ENCODE measurements at places on chromosomes 16 and 17.

GRCh38 chr16:19170043-19170655 lies 2.1 kb downstream of the SYT17 start:
- DNase-seq, result no peak

GRCh38 chr17:38322897-38323296 lies 20.9 kb downstream of the GPR179 start:
- DNase-seq, result no peak

DNA sequence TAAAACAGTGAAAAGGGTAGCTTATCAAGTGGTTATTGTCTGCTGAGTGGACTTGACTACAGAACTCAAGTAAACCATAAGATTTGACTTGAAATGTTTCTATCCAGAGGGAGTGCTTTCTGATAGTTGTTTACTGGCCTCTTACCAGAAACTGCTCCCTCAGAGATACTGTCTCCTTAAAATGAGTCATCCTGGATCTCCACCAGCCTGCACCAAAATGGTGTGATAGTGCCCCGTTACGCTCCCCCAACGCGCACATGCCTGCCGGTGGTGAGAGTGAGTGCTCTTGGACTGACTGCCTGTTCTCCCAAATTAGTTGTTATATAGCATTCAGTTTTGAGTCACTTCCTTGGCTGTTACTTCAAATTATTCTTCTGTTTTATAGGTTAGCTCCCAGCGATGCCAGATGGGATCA lies 22.9 kb downstream of the PRCD start:
- DNase-seq, result no peak

GRCh38 chr17:79504181-79504605 lies 106.7 kb downstream of the RBFOX3 start:
- peak; percentile 7 for DNase-seq

- DNase-seq, result no peak
These were observed 68.0 kb upstream of the SIAH1 start for GRCh38 chr16:48452991-48453760.

DNA sequence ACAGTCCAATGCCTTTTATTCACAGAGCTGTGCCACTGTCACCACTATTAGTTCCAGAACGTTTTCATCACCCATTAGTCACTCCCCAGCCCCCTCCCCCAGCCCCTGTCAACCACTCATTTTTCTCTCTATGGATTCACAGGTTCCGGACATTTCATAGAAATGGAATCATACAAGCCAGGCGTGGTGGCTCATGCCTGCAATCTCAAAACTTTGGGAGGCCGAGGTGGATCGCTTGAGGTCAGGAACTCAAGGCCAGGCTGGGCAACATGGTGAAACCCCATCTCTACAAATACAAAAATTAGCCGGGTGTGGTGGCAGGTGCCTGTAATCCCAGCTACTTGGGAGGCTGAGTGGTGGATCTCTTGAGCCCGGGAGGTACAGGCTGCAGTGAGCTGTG lies 759 bp upstream of the PAM16 start:
- no peak for DNase-seq

DNA sequence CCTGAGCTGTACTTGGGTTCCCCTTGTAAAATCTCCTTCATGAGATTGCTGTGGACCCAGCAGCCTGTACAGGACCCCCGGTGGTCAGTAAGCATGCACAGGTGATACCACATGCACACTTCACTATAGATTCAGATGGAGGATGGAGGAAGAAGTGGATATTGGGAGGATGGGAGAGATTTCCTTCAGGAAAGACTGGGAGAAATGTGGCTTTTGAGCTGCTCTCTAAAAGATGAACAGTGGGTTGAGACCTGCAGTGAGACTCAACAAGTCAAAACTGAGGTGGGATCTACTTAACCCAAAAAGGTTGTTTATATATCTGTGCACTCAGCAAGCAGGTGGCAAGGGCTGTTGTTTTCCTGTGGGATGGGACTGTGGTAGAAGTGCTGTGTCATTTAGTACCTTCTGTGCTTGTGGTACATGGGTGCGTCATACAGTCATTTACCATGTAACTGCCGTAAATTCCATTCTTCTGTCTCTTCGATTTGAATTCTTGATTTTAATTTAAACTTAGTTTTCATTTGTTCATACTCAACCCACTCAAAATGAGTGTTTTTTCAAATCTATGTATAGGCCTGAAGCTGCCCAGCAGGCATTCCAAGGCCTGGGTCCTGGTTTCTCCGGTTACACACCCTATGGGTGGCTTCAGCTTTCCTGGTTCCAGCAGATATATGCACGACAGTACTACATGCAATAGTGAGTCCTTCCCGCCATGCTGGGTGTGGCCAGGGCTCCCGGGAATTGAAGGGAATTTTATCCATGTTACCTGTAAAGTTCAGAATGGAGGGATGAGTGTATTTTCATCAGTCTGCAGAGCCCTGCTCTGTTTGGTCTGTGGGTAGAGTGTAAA lies 6.9 kb downstream of the HERPUD1 start:
- no peak for DNase-seq

GRCh38 chr16:10530685-10531084 lies 49.7 kb downstream of the EMP2 start:
- DNase-seq, result no peak

DNA sequence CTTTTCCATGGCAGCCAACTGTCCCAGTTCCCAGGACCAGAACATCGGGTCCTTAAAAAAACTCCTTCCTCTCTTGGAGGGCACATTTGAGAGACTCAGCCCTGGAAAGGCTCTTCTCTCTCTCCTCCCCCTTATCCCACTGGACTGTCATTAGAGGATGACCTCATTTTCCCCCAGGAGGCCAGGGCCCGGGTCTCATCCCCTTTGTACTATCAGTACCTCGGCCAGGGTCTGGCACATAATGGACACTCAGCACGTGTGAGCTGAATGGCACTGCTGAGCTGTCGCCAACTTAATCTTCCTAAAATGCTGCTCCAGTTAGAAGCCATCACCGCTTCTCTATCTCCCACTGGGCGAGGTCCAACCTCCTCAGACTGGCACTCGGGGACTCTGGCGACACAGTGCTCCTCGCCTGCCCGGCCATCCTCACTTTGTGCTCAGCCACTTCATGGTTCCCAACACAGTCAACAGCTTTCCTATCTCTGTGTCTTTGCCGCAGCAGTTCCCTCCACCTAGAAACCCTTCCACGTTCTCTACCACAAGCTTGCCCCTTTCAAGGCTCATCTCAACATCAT lies 3.6 kb upstream of the RHBDL3 start:
- no peak for DNase-seq

DNA sequence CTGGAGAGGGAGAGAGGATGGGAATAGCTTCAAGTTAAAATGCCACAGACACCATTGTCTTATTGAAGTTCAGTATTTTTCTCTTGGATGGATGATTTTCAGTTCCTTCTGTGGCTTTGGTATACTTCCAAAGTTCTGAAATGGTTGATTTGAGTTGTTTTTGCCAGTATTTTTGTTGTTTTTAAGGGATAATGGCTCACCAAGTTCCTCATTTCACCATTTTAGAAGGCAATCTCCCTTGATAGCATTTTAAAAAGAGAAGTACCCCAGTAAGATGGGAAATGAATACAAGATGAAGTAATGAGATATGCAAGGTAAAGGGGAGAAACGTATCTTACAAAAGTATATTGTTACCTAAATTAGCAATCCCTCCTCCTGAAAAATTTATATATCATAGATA lies 18.5 kb upstream of the SPDYE4 start:
- DNase-seq, result no peak

DNA sequence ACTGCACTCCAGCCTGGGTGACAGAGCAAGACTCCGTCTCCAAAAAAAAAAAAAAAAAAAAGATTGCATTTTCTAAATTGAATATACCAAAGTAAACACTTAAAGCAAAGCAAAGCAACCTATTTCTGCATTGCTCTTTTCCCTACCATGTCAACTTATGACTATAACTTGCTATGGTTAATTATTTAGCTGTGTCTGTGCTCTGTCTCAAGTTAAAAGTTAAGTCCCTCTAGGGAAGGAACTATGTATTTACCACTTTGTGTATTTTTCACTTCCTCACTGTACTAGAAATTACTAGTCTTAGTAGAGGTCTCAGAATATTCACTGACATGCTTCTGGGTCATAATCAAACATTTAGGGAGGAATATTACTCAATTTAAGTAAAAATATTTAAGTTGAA lies 711.7 kb upstream of the SOX9 start:
- no peak for DNase-seq

- no peak for DNase-seq
These were observed 893 bp downstream of the TRIM25 start for GRCh38 chr17:56913000-56913311.

DNA sequence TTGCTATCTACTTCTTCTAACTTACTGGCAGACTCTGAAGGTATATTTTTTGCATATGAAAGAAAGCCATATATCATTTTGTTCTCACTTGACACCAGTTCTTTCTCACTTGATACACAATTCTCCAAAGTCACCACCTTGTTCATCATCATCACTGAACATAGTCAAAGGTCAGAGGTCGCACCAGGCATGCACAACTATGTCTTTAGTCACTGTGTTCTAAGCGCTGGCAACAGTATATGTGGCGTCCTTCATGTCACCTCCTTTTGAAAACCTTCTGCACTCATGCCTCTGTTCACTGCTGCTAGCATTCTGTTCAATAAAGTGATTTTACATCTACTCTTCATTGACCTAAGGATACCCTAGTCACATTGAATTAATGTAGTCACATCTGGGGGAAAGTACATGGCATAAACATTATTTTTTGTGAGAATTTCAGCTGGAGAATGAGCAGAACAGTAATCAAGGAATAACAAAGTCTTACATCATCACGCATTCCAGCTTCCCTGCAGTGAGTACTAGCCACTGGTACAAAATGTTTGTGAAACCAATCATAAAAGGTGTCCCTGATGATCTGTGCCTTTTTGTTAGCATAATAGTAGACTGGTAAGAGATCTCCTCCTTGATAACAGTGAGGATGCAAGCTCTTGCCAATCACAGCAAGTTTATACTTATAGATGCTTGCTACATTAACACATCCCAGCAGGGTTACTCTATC lies 20.5 kb upstream of the TBX4 start:
- DNase-seq, result no peak

DNA sequence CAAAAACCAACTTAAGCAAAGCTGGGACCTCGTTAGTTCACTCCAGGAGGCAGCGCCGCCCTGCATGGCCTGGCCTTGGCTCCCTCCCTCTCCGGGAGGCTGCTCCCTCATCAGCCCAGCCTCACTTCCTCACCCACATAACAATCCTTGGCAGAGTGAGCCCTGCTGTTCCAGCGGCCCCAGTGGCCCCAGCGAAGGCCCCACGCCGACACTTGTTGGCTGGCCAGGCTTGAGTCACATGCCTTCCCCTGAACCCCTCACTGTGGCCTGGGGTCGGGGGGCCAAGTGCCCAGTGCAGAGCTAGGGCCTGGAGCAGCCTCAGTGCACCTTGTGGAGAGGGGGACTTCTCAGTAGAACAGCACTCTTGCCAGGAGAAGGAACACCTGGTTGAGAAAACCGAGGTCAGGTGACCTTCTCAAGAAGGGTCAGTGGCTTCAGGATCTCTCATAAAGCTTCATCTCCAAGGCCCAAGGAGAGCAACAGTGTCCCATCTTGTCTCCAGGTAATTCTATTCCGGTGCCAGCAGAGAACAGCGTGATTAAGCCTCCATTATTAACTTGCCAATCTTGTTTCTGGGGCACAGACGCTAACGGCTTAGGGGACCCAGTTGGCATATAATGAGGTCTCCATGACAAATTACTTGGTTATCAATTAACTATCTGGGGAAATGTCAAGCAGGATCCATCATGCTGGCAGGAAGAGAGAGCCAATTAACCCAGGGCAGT lies 26.8 kb downstream of the ENDOV start:
- DNase-seq, result no peak

DNA sequence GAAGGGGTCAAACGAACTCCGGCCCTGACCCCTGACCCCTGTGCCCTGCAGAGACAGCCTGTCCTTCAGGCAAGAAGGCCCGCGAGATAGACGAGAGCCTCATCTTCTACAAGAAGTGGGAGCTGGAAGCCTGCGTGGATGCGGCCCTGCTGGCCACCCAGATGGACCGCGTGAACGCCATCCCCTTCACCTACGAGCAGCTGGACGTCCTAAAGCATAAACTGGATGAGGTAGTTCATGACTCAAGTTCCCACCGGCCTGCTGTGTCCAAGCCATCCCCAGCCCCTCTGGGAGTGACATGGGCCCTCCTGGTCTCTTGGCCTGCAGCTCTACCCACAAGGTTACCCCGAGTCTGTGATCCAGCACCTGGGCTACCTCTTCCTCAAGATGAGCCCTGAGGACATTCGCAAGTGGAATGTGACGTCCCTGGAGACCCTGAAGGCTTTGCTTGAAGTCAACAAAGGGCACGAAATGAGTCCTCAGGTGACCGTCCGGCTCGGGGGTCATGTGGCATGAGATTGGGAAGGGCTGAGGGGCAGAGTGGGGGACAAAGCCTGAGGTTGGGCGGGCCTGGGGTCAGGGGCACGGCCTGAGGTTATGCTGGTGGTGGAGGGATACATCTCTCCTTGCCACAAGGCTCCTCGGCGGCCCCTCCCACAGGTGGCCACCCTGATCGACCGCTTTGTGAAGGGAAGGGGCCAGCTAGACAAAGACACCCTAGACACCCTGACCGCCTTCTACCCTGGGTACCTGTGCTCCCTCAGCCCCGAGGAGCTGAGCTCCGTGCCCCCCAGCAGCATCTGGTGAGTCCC lies 5.7 kb downstream of the MSLN start:
- no peak for DNase-seq

DNA sequence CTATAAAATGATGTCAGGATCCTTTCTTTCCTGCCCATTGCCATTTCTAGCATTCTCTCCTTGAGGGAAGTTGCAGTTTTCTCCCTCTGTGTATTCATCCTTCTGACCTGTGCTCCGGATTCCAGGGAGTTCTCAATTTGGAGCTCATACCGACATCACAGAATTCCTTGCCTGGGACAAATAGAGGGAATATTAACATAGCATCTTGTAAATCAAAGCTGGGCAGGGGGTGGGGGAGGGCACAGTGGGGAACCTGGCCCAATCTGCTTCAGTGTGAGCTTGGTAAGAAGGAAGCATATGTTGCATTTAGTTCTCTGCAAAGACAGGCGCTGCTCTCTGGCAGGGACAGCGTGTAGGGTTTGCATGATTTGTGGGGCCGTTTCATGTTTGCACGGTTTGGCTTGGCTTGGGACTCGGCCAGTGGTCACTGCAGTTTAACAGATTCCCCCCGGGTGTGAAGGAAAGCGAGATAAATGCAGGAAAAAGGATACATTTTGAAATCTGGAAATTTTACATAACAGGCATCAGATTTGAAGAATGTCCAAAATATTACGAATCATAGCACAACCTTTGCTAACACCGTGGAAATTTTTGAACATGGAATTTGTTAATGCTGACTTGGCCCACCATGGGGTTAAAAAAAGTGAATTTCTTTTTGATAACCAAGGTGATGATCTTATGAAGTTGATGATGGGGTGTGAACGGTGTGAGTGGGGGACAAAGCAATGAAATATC lies 178.0 kb downstream of the WWOX start:
- DNase-seq, result no peak

DNA sequence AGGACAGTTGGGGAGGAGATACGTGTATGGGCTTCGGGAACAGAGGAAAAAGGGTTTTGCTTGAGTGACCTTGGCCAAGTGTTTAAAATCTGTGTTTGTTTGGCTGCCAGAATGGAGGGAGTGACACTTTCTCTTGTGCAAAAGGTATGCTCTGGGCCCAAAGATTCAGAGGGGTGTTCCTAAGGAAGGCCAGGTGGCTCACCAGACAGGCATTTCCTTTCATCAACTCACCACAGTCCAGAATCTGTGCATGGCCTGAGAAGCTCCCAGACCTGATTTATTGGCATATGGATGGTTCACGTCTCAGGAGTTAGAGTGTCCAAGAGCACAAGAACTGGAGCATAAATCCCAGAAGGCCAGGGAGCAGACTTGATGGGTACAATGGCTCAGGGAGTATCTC lies 53.4 kb upstream of the NLK start:
- peak; percentile 59 for DNase-seq

GRCh38 chr17:47643116-47643515 lies 6.6 kb upstream of the KPNB1 start:
- no peak for DNase-seq
